ENCODE measurements at places on chromosomes 7 and 10.

GRCh38 chr7:152551304-152552036 is 115.7 kb upstream of the KMT2C start:
- no peak for DNase-seq

- DNase-seq: no peak
Observed at GRCh38 chr10:802506-802905, 113.0 kb upstream of the DIP2C start.

DNA sequence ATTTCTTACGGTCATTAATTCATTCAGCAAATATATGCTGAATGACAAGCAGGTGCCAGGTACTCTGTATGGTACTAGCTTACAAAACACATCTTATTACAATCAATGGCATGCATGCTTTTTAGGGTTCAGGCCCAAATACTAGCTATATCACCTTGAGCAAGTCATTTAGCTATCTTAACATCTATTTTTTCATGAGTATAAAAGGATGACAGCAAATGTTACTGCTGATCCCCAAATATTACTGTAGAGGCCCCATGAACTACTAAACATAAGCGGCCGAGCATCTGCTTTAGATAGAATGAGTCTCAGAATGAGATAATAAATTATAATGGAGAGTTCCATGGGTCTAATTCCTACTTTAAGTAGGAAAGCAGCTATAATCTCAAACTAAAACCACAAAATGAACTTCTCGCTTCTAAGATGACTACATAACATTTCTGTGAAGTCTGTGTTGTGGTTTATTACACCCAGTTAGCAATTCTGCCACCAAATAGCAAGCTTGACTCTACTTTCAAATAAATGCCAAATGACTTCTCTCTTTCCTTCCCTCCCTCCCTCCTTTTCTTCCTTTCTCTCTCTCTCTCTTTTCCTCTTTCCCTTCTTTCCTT is 113.7 kb upstream of the LRRN3 start:
- DNase-seq: no peak

GRCh38 chr10:3408603-3409365 is 236.2 kb upstream of the PITRM1 start:
- DNase-seq: no peak

DNA sequence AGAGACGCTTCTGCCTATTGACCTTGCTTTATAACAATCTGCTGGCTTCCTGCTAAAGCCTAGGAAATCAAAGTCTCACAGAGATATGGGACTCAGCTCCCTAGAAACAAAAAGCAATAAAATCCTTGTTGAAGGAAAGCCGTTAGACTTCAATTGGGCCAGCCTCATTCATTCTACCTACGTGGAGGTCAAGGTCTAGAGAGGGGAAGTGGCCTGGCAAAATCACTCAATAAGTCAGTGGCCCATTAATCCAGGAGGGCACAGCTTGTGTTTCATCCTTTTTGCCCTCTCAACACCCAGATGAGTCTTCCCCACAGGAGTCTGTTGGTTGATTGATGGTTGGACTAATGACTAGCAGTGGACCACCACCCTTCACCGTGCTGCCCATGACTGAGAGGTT is 40.5 kb upstream of the ACSL5 start:
- no peak for DNase-seq

DNA sequence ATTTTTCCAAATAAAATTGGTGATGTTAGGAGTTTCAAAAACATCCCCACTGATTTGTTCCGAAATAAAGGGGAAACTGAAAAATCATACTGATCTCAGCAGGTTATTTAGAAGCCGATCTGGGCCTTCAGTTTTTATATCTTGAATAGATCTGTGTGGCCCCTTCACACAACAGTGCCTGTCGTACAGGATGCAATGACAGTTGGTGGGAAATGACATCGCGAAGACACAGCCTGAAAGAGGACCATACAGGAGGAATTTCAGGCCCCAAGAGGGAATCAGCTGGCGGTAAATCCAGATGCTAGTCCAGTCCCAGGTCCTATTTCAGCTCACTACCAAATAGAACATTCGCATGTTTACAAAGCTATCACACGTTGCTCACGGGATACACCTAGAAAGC is 3.0 kb downstream of the H2BK1 start:
- DNase-seq: no peak

DNA sequence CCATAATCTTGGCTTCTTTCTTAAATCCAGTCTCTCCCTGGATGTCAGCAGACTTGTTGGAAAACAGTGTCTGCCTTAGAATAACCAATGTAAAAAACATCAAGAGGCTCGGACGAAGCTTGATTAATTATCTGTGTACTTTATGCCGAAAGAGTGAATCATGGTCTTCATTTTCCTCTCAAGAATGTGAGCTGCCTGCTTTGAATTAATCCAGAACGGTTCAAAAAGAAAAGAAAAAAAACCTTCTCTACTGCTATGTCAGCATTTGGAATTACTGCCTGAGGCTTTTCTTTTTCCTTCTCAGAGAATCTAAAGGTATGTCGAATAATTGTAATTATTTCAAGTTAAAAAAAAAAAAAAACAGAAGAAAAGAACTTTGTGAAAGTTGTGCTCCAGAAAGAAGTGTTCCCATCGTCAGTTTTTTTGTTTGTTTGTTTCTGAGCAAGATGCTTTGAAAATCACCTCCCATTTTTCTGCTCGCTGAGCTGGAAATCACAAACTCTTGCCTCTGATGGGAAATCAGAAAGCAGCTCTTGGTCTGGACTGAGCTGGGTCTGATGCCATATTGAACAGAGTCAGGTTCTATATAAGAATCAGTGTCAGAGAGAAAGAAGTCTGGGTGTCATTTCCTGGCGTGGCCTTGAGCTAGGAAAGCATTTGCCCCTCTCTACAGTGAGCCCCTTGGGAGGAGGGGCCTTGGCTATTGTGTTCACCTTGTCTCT is 20.2 kb downstream of the PLPP4 start:
- DNase-seq: no peak

DNA sequence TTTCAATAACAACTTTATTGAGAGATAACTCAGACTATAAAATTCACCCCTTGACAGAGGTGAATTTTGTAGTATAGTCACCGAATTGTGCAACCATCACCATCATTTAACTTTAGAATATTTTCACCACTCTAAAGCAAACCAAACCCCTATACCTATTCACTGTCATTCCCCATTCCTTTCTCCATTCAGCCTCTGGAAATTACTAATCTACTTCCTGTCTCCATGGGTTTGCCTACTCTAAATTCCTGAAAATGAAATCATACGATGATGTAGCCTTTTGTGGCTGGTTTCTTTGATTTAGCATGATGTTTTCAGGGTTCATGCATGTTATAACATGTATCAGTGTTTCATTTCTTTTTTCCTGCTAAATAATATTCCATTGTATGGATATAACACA is 15.6 kb upstream of the LMTK2 start:
- DNase-seq: no peak

GRCh38 chr7:156327916-156328315 is 312.7 kb upstream of the RNF32 start:
- no peak for DNase-seq

DNA sequence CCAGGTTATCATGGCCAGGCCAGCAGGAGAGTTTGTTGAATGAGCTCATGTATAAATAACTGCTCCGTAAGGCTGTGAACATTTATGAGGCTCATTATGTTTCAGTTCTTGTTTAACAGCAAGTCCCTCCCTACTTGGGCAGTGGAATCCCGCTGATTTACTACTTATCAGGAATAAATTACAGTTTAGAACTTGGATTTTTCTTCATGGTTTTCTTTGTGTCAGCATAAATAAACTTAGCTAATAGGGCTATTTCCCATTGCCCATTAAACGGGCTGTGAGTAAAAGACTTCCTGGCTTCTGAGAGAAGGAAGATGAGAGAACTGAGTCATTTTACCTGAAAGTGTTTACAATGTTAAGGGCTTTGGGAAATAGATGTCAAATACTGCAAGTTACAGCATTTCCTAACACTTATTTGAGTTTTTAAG is 701.6 kb upstream of the ANKRD30A start:
- DNase-seq: no peak

DNA sequence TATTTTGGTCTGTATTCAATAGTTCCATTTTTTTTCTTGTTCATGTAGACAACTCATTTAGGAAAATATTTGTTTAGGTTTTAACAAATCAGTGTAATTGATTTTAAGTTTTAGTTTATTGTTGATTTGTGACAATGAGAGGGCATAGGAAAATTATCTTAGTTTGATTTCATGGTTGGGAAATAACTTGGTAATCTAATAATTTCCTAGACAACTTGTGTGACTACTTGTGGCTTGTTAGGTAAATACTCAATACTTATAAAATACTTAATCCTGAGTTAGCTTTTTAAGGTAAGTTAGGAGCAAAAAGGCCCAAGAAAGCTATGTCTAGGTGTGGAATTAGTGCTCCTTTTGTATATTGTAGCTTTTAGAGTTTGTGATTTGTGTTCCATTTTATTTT is 65.4 kb downstream of the ZNRF2 start:
- no peak for DNase-seq

GRCh38 chr10:49152663-49153062 is 18.8 kb upstream of the FAM170B start:
- no peak for DNase-seq

GRCh38 chr10:103069453-103070331 is 123.4 kb downstream of the NT5C2 start:
- no peak for DNase-seq

DNA sequence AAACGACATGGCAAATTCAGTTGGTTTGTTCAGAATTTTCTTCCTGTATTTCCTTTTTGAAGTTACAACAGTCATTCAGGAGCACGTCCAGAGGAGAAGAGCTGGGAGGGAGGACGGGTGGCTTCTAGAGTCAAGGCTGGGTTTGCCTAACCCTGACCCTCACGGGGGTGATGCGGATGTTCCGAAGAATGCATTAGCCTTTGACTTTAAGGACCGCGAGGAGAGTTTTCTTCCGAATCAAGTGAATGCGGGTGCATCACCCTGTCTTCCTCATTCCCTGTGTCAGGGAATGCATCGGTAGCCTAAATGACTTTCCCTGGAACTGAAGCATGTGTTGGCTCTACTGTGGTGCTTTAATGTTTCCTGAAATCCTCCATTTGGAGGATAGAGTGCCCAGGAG is 396.6 kb upstream of the GALNT17 start:
- DNase-seq: no peak

DNA sequence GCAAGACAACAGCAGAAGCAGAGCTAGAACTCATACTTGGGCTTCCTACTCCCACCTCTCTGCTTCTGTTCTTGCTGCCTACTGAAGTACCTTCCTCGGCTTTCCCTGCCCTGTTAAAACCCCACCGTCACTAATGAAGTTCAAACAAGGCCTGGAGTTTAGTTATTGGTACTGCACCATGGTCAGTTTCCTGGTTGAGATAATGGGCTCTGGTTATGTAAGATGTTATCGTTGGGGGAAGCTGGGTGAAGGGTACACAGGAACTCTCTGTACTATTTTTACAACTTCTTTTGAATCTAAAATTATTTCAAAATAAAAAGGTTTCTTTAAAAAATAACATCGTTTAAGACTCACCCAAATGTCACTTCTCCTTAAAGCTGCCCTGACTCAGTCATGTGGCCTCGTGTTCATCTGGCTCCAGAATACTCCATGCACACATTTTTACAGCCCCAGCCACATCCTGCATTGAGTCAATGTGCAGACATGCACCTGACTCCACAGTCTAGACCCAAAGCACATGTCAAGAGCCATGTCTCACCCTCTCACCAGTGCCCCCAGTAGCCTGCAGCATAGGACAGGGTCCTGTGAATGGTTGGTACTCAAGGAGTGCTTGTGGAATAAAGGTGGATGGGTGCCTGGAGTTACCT is 36.9 kb upstream of the AQP1 start:
- no peak for DNase-seq

DNA sequence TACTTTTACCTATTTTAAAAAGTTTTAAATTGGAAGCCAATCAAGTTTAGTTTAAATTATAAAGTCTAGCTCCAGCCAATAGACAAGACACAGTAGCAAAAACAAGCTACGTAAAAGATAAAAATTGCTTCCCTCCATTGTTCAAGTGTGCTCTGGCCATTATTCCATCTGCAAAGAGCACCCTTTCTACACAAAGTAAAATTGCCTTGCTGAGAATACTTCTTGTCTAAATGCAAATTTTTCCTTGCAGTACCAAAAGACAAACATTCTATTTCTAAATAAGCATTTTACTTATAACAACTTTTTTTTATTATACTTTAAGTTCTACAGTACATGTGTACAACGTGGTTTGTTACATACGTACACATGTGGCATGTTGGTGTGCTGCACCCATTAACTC is 75.9 kb upstream of the ZNF746 start:
- DNase-seq: no peak

- no peak for DNase-seq
Observed at GRCh38 chr10:2949948-2950354, 117.4 kb upstream of the PFKP start.

GRCh38 chr7:135459951-135460567 is 49.8 kb downstream of the CNOT4 start:
- no peak for DNase-seq

GRCh38 chr10:45581216-45581549 is 91.4 kb downstream of the ZFAND4 start:
- no peak for DNase-seq

GRCh38 chr10:15712883-15713282 is 6.8 kb downstream of the ITGA8 start:
- DNase-seq: no peak

GRCh38 chr7:42714356-42714755 is 197.5 kb downstream of the C7orf25 start:
- no peak for DNase-seq

DNA sequence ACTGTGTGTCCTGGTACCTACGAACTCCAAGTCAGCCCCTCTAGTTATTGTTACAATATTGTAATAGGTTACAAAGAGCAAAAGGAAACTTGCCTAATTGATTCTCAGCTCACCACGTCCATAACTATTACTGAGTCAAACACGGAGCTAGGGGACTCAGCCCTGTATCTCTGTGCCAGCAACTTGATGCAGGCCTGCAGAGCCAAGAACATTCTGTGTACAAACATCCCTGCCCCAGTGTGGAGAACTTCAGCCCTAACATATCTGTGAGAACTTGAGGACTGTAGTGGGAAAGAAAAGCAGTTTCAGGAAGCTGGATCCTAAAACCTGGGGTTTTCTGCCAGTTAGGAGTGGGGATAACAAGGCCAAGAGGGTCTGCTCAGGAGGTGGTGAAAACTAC is 114.9 kb upstream of the PRSS58 start:
- DNase-seq: no peak

DNA sequence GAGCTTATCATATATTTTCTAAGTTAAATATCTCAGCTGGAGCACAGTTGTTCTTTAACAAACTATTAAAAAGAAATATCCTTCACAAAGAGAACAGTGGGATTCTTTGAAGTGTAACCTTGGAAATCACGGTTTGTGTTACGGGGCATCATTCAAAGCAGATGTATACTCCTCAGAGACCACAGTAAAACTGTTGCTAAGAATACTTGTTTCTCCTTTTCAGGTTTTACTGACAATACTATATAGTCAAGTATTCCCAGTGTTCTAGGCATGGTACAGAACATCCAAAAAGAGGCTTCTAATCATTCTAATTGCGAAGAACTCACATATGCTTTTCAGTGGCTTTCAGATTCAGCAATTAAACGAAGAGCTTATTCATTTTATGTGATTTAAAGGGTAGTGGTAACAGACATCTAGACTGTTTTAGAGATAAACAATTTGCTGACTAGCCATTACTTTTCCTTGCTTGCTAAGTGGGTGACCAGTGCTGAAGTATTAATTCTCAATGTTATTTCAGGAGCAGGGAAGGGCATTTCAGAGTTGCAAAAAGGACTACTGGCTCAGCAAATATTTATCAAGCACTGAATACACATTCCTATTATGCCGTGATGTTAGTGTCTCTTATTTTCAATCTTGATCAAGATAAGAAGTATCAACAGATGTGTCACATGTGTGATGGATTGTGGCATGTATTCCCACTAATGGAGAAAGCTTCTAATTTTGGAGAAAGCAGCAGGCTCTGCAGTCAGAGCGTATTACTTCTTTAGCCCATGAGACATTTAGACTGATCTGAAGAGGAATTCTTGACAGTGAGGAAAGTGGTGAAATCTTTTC is 236.8 kb downstream of the RNLS start:
- no peak for DNase-seq
